ENCODE measurements at places on chromosomes 4 and X. TPM values are rescaled to one million over a fixed set of nuclear protein-coding genes. Genes with fewer than 3 reads are reported as not detected.

The UGT2B17 gene
- total RNA-seq = not detected

The FHDC1 gene
- 0.22 TPM for total RNA-seq

The OCIAD2 gene
- total RNA-seq = 85.7 TPM

The DACH2 gene
- total RNA-seq = not detected

The PASD1 gene
- not detected for total RNA-seq
